IPS-NIHi11 (cell line): ENCODE measurements at places on chromosomes 7 and 10.

GRCh38 chr7:92100534-92100933 is 33.7 kb downstream of the CYP51A1 start:
- no peak for DNase-seq

DNA sequence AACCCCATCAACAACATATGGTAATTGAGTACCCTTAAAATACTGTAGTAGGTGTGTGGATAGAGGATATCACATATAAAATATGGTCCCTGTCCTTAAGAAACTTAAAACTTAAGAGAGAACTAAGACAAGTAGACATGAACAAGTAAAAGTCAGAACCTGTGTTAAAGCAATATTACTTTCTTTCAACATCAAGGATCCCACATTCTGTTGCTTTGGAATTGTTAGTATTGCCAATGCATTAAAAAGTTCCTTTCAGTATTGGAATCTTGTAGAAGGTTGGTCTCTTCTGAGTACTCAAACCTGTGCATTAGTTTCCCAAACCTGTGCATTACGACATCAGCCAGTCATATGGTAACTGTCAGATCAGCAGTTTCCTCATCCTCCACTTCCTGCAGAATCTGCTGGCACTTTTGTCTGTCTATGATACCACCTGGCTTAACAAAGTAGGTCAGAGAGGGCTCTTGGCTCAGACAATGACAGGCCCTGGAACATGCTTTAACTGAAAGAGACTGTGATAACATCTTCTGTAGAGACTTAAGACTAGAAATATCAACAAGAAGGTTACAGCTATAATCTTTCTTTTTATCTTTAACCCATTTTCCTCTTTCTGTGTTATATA is 56.5 kb downstream of the CCDC71L start:
- no peak for DNase-seq

- DNase-seq, result peak; percentile 91
Measured at GRCh38 chr10:91887272-91888076, 21.8 kb downstream of the FGFBP3 start.

GRCh38 chr10:114751856-114752255 is 69.7 kb upstream of the FHIP2A start:
- DNase-seq, result no peak

- DNase-seq, result no peak
Measured at GRCh38 chr10:44045020-44045419, 339.9 kb downstream of the CXCL12 start.

DNA sequence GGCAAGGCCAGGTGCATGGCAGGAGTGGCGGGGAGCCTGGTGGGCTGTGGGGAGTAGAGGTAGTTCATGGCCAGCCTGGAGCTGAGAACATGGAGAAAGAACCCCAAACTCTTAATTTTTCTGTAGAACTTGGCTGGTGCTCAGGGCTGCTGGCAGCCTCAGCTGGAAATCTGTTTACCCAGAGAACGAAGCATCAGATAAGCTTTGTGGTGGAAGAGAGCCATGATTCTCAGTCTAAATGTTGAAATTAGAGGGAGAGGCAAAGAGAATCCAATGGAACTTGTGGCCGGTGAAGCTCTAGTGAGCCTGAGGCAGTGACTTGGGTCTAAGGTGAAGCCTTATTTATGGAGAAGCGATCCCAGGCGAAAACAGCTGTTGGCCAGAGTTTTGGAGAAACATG is 126.4 kb downstream of the CCDC3 start:
- DNase-seq, result no peak

GRCh38 chr10:7443036-7443435 is 32.2 kb upstream of the SFMBT2 start:
- DNase-seq, result no peak

DNA sequence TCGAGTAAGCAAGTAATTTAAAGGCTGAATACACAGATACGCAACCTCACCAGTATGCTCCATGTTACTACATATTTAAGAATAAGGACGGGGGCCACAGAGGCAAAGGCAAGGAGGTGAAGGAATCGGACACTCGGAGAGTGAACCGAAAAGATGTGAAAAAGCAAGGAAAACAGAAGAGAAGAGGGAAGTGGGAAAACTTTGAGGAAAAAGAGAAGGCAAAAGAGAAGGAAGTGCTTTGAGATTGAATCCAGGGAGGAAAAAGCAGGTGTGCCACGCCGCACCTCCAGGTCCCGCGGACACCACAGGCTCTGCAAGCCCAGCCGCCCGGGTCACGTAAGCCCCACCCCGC is 367 bp upstream of the AVL9 start:
- DNase-seq, result no peak

DNA sequence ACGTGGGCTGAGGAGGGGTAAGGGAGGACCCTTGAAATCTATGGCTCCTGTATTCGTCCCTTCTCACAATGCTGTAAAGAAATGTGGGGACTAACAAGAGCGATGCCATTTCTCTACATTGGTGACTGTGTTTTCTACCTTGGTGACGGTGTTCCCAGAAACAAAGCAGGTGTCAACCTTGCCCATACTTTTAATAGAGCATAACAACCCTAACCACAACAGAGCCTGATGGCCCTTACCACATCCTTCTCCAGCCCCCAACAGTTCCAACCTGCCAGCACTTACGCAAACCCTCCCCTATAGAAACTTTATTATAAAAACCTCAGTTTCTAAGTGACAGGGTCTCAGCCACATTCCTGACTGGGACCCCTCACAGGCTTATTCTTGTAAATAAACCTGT is 28.2 kb upstream of the ADCYAP1R1 start:
- DNase-seq, result no peak
